Left renal pelvis (tissue), 4 donors: ENCODE measurements at places on chromosomes 11 and 22.

DNA sequence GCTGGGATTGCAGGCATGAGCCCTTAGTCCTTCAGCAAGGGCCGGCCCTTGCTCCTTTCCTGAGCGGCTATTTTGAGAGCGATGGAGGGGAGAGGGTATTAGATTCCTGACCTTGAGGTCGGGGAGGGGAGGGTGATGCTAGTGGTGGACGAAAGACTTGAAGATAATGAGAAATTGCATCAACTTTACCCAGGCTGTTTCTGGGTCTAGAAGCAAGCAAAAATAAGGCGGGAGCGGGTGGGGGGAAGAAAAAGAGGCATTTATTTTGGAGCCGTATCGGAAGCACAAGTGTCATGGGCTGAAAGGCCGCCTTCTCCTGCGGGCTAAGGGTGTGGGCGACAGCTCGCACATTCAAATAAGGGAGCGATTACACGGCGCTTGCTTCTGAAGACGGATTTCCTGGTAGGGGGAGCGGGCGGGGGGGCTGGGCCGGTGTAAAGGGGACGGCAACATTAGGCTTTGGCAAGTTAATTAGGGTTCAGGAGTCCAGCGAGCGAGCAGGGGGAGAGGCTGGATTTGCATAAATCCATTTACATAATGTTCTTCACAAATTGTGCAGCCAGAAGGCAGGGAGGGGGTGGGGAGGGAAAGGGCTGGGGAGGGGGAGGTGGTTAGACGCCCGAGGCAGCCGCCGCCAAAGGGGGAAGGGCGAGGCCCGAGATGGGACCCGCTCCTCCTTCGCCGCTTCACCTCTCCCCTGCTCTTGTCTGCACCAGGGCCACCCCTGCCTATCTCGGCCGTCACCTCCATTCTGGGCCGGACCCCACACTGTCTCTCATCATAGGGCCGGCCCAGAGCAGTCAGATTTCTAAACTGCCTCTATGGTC is 245.9 kb downstream of the MIAT start:
- no peak for DNase-seq

GRCh38 chr22:26894362-26894761 is 237.0 kb downstream of the MIAT start:
- no peak for DNase-seq

DNA sequence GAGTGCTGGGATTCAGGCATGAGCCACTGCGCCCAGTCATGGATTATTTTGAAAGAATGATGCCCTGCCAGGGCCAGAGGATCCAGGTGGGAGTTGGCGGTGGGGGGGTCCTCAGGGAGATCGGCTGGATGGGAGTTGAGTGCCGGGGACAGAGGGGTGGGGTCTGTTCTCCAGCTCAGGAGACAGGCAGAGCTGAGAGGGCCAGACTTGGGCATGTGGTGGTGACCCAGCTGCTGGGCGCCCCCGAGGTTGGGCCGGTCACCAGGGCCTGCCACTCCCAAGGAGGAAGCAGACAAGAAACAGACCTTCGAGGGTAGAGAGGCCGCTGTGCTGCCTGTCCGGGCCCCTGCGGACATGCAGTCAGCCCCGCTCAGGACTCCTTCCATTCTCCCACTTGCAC is 11.8 kb upstream of the PRODH start:
- no peak for DNase-seq

GRCh38 chr11:75096456-75097172 is at the start of gene OR2AT4:
Gene OR2AT4 (minus strand): TSS chr11:75096876.
- no peak for DNase-seq

- no peak for DNase-seq
These were observed 12.5 kb downstream of the CCND1 start for GRCh38 chr11:69653406-69653960.

GRCh38 chr22:50151571-50152537 is 18.7 kb upstream of the PANX2 start:
- no peak for DNase-seq

DNA sequence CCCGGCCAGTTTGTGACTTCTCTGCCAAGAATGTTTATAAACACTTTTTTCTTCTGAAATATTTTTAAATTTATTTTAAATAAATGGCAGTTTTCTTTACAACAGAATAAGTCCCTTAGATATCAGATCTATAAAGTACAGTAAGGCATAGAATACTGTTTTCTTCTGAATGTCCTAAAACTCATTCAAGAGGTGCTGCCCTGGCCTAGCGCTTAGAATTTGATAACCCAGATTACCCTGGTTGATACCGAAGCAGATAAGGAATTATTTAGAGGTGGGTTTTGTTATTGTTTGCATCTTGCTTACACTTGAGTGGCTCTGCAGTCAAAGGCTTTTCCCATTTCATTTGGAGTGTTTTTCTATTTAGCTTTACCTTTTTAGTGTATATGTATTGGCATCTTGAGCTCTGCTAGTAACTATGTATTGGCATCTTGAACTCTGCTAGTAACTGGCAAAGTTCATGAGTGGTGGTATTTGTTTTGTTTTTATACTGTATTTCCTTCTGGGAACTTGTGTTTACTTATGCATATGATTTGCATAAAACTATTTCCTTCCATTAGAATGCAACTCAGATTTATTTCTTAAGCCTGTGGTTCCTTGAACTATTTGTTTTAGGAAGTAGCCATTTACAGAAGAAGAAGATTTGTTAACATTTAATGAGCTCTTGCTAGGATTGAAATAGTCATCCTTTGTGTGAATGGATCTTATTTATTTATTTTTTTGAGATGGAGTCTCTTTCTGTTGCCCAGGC is 1.2 kb downstream of the ACAD8 start:
- DNase-seq = no peak

GRCh38 chr11:37171451-37171850 is 573.4 kb upstream of the RAG2 start:
- DNase-seq = no peak

DNA sequence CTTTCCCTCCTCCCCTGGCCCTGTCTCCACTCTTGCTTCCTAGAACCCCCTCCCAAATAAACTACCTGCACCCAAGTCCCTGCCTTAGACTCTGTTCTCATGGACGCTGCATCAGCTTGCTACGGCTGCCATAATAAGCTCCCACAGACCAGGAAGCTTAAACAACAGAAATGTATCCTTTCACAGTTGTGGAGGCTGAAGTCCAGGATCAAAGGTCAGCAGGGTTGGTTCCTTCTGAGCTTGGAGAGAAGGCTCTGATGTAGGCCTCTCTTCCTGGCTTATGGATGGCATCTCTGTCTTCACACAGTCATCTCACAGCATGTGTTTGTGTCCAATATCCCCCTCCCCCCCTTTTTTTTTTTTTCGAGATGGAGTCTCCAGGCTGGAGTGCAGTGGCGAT is 23.4 kb downstream of the CBX7 start:
- no peak for DNase-seq

- no peak for DNase-seq
These were observed 11.5 kb upstream of the OR10A5 start for GRCh38 chr11:6834021-6834420.

- DNase-seq = no peak
These were observed 47.1 kb downstream of the BID start for GRCh38 chr22:17726928-17727897.

DNA sequence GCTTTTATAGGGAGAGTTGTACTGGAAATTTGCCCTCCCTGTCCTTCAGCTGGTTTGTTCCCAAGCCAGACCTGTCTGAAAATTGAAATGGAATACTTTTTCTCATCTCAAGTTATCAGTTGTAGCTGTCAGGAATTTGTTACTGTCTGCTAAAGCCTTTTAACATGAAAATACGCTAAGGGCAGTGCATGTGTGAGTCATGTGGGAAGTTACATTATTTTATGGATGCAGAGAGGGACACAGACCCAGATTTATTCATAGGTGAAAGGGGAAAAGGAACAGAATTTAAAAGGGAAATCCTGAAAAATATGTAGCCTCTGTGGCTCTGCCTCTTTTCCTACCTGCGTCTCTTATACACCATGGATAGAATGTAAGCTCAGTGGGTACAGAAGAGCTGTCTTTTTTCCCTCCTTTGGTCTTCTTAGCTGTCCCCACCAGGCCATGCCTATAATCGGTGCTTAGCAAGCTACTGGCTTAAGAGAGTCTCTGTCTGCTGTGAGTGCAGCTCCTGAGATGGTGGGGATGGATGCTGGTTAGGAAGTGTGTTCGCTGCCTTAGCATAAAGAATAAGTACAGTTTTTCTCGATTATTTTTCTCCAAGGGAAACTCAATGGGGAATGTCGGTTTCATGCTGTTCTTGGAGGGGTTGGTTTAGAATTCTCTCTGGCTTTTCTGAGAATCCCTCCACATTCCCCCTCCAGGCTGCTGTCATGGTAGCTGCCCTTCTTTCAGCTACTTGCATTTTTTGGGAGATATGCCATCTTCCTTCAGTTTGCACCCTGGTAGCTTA is 166.8 kb downstream of the TEAD1 start:
- DNase-seq = no peak

- DNase-seq = no peak
These were observed 33.4 kb downstream of the NAV2 start for GRCh38 chr11:19746086-19746485.

GRCh38 chr11:48538991-48539390 is 50.4 kb downstream of the OR4A47 start:
- DNase-seq = no peak

DNA sequence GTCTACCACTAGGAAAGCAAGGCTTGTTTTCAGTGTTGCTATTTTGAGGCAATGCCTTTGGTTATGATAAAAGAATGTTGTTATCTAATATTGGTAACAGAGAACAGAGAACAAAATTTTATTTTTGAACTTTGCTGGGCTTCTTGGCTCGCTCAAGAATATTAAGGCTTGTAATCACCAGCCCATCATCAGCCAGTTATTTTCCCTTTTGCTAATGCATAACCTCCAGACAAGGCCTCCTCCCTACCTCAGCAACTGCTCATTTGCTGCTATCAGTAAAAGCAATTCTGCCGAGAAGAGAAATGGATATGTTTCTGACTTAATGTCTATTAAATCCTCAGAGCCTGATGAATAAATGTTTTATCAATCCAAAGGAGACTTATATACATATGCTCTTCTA is 8.9 kb downstream of the MTMR2 start:
- DNase-seq = no peak

- no peak for DNase-seq
These were observed 10.1 kb downstream of the MCM5 start for GRCh38 chr22:35409783-35410662.

- DNase-seq = no peak
These were observed 76.9 kb upstream of the CADM1 start for GRCh38 chr11:115580927-115581680.

DNA sequence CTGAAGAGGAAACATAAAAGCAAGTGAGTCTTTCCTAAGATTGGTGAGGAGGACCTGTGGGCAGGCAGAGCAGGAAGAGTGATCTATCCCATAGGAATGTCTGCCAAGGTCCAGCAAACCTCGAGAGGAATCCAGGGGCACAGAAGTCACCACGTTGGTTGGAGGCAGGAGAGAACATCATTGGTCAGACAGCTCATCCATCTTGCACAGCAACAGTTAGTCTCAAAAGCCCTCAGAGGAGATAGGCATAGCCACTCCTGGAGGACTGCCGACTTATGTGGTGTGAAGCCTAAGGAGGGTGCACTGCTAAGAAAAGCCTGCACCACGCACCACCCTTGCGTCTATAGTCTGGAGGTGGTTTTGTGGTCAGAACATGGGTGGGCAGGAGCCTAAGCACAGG is 109.1 kb downstream of the RASSF10 start:
- no peak for DNase-seq

GRCh38 chr11:124643605-124644425 is 21.2 kb downstream of the TBRG1 start:
- no peak for DNase-seq

DNA sequence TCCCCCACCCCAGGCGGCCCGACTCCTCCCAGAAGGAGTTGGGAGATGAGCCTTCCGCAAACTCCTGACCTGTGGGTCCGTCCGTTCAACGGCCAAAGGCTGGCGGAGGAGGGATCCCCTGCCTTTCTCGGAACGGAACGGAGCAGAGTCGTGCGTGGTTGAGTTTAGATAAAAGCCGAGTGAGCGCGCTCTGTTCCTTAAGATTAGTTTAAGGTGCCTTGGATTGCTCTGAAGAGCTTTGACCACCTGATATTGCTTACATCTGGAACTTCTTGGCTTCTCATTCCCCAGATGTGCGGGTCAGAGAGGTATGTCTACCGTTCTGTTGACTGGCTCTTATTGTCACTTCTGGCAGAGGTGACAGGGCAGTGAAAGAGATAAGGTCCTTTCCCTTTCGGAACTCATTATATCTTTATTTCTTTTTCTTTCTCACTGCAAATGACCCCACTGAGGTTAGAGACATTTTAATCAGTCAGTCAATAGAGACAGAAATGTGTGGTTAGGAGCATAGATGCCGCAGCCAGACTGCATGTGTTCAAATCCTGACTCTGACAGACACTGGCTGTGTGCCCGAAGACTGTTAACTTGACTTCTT is at the start of gene TRIM6:
TSS of gene TRIM6 (plus strand) at position 31 of the 595 bp plus-strand sequence. CDS start at position 292, 261 bp downstream.
- peak; percentile 39 for DNase-seq

DNA sequence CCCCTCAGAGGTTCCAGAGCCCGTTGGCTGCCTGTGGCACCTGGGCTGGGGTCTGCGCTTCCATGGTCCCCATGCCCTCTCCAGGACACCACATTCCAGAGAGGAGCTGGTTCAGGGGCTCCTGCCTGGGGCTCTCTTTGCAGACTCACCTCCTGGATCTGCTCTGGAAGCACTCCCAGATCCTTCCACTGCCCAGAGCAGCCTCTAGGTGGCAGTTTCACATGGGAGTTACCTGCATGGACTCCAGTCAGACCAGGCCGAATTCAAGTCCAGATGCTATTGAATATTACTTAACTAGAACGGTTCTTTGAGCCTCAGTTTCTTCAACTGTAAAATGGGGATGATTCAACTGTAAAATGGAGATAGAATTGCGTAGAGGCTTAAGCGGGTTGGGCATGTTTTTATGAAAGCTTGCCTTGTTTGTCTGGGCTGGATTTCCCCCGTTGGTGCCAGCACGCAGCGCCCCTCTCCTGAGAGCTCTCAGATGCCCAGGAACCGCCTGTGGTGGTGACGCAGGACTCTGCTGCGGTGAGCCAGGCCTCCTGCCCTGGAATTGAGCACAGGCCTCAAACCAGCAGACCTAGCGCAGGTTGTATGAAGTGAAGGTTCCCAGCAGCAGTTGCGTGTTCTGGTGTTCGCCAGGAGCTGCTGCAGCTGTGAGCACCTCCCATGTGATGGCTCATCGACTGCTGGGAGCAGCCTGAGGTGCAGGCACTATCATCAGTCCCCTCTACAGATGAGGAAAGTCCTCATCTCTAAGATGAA is 44.2 kb downstream of the LMO1 start:
- no peak for DNase-seq

DNA sequence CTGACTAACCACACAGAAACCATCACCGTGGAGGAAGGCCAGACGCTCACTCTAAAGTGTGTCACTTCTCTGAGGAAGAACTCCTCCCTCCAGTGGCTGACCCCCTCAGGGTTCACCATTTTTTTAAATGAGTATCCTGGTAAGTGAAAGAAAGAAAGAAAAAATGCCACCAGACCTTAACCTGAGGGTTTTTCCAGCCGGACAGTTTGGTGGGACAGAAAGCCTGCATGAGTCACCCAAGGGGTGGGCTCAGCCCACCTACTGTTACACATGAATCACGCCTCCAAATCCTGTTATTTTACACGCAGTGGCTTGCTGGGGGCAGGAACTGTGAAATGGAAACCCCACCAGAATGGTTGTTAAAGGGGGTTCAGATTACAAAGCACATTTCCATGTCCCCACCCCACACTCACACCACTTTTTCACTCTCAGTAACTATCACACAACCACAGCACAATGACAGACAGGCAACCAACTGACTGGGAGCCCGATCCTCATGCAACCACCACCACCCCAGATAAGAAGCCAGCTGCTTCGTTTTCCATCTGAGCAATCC is 11.9 kb downstream of the CRTAM start:
- DNase-seq = no peak
